ENCODE measurements at places on chromosomes 1 and 21.

- DNase-seq: peak; percentile 66
Measured at GRCh38 chr1:48530727-48531351, 58.8 kb upstream of the SPATA6 start.

GRCh38 chr1:228243093-228243492 lies 35.2 kb downstream of the OBSCN start:
- no peak for DNase-seq

DNA sequence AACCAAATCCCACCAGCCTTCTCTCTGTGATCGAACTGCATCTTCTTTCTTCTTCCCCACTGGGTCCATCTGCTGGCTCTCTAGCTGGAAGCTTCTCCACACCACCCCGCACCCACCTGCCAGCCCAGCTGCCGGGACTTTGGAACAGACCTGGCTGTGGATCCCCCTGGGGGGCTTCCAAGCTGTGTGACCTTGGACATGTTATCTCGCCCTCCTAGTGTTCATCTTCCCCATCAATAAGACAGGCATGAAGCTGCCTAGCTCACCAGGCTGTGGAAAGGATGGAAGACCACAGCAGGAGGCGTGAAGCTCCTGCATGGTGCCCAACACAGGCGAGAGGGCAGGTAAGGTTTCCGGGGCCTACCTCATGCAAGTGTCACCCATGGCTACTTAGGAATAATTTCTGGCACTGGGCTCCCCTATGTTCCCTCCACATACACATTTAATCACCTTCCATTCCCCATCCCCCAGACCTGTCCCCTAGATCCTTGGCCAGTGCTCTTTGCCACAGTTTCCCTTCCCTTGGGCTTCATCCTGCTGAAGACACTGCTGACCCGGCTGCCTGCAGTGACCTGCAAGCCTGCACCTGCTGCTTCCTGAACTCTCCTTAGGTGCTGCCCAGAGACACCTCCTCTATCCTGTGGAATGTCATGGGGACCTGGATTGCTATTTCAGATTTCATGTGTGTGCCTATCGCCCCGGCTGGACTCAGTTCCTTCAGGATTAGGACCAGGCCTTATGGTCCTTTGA lies 13.2 kb upstream of the C2CD2 start:
- no peak for DNase-seq

- DNase-seq: no peak
Measured at GRCh38 chr1:180926164-180926981, 13.7 kb downstream of the KIAA1614 start.

DNA sequence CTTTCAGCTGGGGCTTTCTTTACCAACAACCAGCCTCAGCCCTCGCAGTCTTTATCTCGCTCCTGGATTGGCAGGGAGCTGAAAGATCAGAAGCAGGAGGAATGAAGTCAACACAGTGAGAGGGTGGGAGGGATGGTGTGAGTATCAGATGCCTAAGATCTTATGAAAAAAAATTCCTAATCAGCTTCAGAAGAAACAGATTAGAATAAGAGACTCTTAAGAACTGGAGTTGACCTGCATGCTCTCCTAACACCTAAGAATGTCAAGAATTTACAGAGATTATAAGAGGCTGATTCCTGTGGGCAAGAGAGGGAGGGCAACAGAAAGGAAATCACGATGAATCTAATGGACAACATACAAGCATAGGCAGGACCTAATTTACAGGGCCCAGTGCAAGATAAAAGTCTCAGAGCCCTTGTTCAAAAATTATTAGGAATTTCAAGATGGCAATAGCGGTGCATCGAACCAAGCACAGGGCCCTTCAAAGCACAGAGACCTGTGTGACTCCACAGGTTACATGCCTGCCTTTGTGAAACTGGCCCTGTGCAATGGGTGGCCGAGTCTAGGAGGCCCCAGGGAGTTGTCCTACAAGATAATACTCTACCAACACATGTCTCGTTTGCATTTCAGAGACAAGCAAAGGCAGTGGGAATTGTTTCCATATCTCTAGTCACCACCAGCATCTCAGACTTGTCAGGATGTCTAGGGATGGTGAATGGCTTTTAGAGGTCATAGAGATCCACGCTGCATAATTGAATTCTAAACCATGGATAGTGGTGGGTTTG lies 65.3 kb upstream of the PPP2R5A start:
- DNase-seq: no peak

DNA sequence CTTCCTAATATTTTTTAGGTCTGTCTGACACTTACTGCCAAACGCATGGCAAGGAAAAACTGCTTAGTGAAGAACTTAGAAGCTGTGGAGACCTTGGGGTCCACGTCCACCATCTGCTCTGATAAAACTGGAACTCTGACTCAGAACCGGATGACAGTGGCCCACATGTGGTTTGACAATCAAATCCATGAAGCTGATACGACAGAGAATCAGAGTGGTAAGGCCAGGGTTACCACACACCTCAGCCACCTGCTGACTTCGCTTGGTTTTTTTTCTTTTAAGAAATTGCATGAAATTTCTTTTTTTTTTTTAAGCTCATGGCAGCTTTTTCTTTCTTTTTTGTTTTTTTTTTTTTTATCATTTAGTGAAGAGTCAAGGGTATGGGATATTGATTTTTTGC lies 17.2 kb downstream of the ATP1A1 start:
- peak; percentile 77 for DNase-seq

- DNase-seq: no peak
Measured at GRCh38 chr1:202709276-202710041, 795 bp downstream of the SYT2 start.

- DNase-seq: no peak
Measured at GRCh38 chr1:20887246-20887645, 100.1 kb upstream of the HP1BP3 start.

DNA sequence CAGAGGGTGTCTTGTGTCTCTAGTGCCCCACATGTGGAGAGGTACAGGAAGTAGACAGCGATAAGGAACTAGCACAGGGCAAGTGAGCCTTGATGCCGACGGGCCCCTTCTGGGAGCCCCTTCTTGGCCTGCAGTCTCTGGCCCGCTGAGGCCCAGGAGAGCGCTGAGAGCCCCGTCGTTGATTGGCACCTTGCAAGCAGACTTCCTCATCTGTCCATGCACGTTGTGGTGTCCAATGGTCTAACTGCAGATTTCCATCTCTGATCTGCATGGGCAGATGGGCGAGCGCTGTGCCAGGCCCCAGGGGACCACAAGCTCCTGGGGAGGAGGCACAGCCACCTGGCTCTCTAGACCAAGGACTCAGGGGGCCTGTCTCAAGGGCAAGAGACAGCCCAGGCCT lies 32.4 kb downstream of the PLEKHA6 start:
- no peak for DNase-seq

GRCh38 chr1:207240325-207241101 lies 81.0 kb upstream of the CD55 start:
- no peak for DNase-seq

GRCh38 chr1:100499194-100499811 lies 38.6 kb upstream of the GPR88 start:
- no peak for DNase-seq

- DNase-seq: no peak
Measured at GRCh38 chr1:48969971-48970370, 193.3 kb upstream of the BEND5 start.

DNA sequence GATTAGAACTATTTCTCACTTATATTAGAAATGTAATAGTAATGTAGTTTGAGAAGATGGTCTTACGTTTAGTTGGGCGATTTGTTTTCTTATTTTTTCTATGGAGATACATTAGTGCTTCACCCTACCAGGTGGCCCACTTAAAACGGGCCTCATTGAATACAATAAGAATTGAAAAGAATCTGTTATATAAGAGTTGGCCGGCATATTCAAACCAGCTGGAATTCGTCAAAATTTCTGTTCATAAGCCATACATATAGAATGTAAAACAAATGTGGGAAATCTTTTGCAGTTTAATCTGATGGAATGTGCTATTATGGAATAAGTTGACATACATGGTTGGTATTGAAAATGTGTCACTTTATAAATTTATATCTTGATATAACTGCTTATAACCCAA lies 96.4 kb upstream of the C1orf105 start:
- no peak for DNase-seq

DNA sequence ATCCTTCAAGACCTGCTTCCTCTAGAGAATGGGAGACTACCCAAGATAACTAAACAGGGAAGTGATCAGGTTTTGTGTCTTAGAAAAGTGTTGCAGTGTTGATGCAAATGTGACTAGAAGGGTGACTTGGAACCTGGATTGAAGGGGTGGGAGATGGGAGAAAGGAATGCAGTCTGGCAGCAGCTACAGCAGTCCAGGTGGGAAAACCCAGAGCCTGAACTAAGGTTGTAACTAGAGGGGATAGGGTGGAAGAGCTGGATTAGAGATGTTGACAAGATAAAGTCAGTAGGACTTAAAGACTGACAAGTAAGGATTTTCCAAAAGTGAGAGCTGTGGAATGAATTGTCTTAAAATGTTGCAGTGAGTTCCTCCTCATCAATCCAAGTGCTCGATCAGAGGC lies 7.1 kb upstream of the SHISA4 start:
- DNase-seq: no peak

DNA sequence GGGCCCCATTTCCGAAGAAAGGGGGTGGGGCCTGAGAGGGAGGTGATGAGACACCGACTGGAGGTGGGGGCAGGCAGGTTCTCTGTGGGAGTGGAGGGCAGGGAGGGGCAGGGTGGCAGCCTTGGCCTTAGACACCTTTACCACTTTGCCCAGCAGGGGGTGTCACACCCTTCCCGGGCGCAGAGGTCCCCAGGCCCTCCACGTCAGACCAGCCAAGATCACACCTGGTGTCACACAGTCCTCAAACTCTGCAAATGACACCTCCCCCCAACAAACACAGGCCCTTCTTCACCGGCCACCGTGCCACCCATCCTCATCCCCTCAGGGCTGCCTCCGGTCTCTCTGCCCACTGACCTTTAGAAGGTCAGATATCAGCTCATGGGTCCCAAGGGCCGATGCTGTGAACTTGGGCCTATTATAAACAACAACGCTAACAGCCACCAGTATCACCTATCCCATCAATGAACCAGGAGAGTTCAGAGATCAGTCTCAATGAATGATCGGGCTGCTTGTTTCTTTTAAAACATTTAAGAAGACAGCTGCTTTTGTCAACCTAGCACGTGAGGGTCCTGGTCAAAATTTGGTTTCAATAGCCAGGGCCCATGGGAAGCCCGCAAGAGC lies 103.9 kb downstream of the CASZ1 start:
- peak; percentile 77 for DNase-seq

- no peak for DNase-seq
Measured at GRCh38 chr1:39675220-39675619, 3.3 kb upstream of the NT5C1A start.

GRCh38 chr1:3074800-3075199 lies 5.8 kb downstream of the PRDM16 start:
- DNase-seq: no peak

GRCh38 chr1:7250176-7250575 lies 464.9 kb downstream of the CAMTA1 start:
- no peak for DNase-seq

DNA sequence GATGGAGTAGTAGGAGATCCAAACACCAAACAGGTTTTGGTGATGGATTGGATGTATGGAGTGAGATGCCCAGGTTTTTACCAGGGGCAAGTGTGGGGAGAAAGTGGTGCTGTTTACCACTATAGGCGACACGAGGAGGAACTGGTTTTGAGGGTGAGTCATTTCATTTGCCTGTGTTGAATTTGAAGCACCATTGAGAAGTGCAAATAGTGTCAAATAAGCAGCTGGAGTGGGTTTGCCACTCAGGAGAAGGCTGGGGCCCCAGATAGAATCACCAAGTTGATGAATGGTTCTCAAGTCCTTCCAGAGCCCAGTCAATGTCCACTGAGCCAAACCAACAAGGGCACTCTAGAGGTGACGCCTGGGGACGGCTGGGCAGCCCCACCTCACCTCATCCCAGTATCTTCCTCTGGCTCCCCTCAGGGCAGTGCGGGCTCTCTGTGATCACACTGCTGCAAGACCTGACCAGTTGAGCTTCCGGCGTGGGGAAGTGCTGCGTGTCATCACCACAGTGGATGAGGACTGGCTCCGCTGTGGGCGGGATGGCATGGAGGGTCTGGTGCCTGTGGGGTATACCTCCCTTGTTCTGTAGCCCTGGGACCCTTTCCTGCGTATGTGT lies 9.4 kb downstream of the RUSC1 start:
- DNase-seq: no peak

DNA sequence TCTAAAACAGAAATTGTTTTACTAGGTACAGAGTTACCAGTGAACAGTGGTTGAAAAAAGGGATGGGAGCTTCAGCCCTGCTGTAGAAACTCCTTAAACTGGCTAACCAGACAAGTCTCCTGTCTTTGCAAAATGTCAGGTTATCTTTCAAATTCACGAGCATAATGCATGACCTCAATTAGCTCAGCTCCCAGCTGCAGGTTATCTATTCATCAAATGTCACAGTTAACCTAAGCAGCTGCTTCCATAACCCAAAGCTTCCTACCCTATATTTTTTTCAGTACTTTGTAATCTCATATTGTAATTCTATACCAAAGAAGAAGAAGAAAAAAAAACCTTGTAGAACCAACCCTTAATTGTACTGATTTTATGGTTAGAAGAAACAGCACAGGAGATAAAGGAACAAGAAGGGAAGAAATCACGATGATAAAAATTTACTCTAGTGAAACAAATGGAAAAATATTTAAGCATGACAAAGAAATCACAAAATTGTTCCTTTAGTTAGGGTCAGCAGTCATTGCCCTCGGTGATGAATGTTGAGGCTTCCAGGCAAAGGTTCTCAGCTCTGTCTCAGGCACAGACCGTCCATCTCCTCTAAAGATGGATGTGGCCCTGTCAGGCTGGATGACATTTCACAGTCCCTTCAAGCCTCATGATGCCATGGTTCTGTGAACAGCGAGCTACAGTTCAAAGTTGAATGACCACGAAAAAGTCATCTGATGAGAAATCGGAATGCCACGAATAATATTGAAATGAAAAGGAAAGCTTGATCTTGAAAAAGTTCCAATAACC lies 95.9 kb downstream of the PLD5 start:
- no peak for DNase-seq

DNA sequence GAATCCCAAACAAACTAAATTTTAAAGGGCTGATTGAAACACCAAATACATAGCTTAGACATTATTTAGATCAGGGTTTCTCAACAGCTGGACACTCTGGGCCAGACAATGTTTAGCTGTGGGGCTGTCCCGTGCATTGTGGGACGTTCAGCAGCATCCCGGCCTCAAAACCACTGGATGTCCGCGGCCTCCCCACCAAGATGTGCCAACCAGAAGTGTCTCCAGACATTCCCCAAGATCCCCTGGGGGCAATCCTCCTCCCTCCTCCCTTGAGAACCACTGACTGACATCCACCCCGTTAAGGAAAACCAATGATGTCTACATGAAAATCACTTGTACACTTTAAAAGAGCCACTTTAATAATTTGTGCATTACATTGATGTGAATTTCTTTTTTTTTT lies 38.4 kb downstream of the CLSTN1 start:
- no peak for DNase-seq

DNA sequence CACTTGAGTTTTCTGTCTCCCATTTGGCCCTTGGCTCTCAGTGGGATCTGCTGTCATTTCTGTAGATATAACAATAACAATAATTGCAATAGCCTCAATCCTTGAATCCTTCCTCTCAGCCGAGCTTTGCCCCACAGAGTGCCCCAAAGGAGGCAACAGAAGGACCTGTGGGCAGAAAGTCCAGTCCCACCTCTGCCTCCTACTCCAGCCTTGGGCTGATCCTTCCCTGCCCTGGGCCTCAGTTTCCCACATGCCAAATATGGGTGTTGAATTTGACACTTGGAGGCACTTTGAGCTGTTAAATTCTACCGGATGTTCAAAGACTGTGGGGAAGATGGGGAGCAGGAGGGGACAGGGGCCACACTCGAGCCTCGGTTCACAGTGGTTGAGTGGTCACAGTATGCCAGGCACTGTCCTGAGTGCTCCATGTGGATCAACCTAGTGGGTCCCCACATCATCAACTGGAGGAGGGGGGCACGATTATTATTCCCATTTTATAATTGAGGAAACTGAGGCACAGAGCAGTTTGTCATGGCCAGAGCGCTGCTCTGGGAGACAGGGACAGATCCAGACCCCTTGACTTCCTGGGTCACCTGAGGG lies 307.1 kb downstream of the MATN1 start:
- DNase-seq: no peak

All from activated CD4-positive, alpha-beta T cell treated with anti-CD3 and anti-CD28 coated beads, Interleukin-2, amount 50 U/mL, for 16 hours (primary cell).